ENCODE measurements at places on chromosomes 5 and 9.
A peak's percentile ranks its signal among the peaks of the same experiment; 100 is the strongest.

GRCh38 chr5:44695259-44695658 lies 113.5 kb upstream of the MRPS30 start:
- no peak for DNase-seq

GRCh38 chr5:122882831-122883230 lies 37.4 kb downstream of the SNX24 start:
- DNase-seq, result peak; percentile 6

DNA sequence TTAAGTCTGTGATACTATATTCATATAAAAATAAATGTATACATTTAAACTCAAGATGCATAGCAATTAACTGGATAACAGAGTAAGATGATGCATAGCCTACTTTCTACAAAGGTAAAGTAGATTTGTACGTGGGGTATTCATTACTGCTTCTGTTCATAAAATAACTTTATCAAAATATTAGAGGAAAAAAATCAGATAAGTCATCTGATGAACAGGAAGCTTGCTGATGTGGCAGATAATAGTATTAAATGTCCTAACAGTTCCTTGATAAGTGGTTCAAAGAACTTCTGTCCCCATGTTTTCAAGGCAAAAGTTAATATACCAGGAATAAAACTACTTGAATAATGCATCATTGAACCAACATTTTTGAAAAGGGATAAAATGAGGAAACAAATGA lies 123.7 kb downstream of the NFIB start:
- no peak for DNase-seq

DNA sequence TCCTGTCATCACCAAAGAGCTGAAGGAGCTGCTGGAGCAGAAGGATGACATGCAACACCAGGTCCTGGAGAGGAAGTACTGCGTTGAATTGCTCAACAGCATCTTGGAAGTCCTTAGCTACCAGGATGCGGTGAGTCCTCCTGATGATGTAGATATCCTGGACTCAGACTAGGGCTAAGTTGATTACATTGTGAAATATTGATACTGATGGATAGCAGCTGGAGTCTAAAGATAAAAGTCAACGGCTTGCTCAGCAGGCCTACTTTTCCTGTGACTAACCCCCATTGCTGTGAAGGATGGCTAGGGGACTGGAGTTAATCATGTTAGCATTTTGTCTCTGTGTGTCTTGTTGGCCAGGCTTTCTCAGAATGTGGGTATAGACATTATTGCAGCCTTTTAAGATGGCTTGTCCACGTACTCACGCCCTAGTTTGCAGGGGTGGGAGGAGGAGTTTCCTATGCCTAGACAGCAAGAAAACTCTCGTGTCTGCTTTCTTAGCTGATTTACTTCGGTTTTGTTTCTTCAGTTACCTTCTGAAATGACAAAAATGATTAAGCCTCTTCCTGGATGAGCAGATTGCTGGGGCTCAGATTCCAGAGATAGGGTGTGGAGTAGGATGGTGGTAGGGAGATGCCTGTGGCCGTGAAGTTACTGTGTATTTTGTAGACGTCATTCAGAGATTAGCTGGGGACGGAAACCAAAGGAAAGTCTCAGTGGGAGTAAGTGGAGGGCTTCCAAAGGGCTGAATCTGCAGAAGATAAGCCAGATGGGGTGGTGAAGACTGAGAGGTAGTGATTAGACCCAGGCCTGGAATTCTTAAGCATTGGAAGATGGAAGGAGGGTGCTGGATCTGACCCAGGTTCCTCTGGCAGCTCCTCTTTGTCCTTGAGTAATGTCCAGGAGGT lies 166.3 kb downstream of the DOCK2 start:
- peak; percentile 99 for DNase-seq

- no peak for DNase-seq
Observed at GRCh38 chr5:165201369-165201768, 1696.0 kb downstream of the MAT2B start.

DNA sequence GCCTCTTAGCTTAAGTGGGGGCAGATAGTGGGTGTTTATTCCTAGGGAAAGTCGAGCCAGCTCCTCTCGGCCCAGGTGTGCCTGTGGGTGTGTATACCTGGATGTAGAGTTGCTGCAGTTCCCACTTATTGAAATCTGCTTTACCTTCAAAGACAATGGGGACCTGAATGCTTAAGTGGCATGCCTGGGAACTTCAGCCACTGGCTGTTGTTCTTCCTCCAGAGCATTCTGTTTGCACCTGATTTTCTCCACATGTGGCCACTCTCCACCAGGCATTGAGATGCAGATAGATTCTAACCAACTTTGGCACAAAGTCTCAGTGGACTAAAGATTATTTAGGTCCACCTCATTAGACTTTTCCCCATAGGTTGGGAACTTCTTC lies 186.8 kb downstream of the ZNF462 start:
- DNase-seq, result no peak

DNA sequence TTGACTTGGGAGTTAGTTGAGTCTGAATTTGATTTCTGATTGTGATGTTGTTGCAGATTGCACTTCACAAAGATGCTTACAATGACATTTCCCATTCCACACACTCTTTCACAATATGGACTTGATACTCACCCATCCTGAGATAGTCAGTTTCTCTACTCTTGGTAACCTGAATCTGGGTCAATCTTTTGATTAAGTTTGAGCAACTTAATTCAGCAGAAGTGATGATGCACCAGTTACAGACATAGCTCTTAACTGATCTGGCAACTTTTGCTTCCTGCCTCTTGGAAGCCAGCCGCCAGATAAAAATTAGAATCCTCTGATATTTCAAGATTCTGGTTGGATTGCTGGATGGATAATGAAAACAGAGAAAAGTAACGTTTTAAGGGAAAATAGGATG lies 79.7 kb upstream of the OSMR start:
- DNase-seq, result no peak

DNA sequence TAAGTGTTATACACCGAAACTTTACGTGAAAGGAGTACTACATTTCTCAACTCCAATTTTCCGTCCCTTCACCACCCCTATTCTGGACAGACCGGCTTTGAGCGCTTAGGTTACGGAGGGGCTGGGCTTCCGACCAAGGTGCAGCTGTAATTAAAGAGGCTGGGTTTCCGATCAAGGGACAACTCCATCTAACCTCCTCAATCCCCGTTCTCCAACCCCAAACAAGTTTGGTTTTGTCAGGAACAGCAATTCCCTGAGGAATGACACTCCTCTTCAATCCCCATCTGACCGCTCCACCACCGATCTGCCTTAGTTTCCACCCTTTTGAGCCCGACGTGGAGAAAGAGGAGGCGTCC lies 577 bp downstream of the TUT7 start:
- DNase-seq, result no peak

- no peak for DNase-seq
Observed at GRCh38 chr5:39513236-39513635, 88.5 kb upstream of the DAB2 start.

GRCh38 chr5:68424799-68425537 lies 209.4 kb downstream of the PIK3R1 start:
- DNase-seq, result no peak

DNA sequence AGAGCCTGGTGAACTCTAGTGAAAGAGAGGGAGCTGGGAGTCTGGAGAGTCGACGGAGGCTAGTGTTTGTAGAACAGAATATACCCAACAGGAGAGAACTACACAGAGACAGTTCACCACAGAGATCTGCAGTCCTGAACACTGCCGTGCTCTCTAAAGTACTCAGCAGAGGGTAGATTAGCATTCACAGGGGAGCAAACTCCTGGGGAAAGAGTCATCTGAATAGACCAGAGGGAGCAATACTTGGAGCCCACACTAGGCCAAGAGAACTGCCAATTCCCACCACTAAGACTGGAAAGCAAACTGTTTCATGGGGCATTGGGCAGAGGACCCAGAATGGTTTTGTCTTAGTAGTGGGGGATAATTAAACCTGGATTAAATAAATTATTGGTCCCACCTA lies 235.6 kb downstream of the EDIL3 start:
- no peak for DNase-seq

DNA sequence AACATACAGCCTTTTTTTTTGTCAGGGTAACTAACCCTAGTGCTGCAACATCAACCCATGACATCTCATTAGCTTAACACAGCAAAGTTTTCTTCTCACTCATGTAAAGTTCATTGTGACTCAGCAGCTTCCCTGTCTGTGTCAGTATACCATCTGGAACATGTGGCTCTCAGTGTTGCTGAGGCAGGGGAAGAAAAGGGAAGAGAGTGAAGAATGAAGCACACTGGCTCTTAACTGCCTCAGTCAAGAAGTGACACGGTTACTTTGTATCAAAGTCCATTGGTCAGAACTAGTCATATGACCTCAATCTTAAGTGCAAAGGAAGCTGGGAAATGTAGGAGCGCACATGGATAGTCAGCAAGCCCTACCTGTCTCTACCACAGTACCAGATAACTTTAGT lies 185.0 kb upstream of the ELL2 start:
- DNase-seq, result peak; percentile 87

DNA sequence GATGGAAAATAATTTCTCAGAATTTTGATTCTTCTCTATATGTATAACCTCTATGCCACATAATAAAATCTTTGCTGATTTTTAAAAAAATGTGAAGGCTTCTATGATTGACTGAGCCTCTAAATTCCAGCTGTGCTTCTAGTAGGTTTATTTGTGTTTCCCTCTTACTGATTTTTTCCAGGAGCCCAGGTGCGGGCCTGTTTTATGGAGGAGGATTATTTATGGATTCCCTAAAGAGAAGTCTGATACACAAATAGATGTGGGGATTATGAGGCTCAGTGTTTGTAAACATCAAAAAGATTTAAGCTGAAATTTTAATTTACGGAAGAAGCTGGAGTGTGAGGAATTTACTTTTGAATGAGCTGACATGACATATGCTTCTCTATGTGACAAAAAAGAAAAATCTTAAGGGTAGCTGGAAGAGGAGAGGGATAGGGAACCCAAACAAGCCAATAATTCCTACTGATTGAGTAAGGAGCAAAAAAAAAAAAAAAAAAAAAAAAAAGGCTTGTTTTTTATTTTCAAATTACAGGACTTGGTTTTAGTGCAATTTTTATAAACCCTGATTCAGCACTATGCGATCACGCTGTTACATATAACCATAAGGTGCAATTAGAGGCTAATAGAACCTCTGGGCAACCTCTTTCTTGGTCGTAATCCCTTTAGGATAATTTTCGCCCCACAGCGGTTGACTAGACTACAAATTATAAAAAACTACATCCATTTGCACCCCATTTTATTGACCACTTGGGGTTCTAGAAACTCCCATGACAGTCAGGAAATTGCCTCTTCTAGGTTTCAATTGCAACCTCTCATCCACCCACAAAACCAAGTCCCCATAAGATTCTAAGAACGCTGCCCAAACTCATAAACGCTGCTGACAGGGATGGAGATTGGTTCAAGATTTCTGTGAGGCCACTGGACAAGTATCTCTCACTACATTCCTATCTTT lies 44.4 kb upstream of the RAI14 start:
- no peak for DNase-seq

- no peak for DNase-seq
Observed at GRCh38 chr5:178801021-178801420, 58.7 kb upstream of the ZNF354B start.

DNA sequence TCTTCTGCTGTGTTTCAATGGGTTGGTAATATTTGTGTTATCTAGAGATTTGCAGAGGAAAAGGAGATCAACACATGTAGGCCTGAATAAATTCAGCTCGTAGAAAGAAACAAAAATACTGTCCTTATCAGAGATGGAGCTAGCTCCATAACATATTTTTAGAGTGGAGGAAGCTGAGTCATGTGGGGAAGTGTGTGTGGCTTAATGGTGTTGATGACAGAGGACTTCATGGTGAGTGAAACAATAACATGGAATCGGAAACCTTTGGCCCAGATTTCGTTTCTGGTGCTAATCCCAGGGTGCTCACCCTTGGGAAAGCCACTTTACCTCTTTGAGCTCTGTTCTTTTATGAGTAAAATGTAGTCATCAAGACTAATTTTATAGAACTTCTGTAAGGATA lies 825.0 kb downstream of the TLR4 start:
- DNase-seq, result no peak

DNA sequence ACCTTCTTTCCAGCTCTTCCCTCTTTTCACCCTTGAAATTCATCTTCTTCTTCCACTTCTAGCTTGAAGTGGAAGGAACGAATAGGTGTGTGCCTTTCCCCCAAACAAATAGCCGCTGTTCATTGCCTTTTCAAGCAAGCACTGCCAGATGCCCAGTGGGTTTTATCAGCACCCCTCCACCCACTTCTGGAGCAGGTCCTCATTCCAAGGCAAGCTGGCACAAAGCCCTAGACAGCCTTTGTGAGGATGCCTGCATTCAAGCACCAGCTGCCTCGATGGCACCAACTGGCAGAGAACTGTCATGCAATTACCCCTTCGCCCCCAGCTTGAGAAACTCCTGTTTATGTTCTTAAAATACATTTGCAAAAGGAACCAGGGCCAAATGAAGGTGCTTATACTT lies 36.5 kb downstream of the SERINC5 start:
- DNase-seq, result no peak

DNA sequence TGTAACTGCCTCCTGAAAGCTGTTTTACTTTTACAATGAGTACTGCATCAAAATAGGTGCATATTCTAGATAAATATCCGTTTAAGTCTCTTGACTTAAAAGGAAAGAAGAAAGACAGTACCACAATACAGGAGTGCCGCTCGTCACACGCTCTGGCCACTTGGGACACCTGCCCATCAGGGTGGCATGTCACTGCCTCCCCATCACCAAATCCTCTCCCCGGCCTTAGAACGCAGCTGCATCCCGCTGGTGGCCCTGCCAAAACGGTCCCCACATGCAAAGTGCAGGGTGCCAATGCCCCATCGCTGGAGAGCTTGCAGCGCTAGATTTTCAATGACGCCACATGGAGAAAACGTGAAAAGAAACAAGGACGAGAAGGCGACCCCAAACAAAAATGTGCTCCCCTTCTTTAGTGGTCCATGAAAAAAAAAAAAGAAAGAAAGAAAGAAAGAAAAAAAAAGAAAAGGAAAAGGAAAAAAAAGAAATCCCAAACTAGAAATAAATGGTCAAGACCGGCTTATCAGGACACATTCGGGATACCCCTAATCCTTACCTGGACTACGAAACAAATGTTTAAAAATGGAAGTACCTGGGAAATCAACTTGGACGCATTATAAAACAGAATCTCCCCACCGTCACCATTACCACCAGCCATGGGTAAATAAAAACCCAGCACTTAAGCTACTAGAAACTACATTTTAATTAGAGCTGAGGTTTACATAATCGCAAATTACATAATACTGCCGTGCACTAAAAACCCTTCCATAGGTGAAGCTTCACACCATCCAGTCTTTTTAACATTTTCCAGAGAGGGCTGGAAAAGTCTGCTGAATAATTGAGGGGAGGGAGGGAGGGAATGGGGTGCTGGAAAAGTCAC lies 1.0 kb downstream of the ANKH start:
- no peak for DNase-seq

DNA sequence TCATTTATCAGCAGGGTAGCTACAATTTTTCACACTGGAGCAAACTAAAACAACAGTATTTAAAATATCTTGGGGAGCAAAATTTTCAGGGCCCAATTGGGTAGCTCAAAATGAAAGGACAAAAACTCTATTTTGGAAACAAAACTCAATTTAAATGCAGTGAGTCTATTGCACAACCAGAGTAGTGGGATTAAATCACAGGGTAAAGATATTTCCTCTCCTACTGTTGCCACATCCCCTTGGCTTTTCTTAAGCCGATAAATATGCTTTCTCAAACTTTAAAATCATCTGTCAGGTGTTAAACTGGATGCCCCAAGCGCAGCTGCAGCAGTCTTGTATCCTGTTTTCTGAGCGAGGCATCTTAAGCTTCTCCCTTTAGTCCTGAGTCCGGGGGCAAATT lies 1474.3 kb upstream of the CDH9 start:
- no peak for DNase-seq

Measured in fibroblast of gingiva (primary cell).